CD8-positive, alpha-beta memory T cell (primary cell): ENCODE measurements at places on chromosomes 2 and 18. TPM values are rescaled to one million over a fixed set of nuclear protein-coding genes. Genes with fewer than 3 reads are reported as not detected.

ALLC gene
- total RNA-seq = not detected

DPP4 gene
- total RNA-seq = 14.6 TPM

- no peak for DNase-seq
- H3K4me1 ChIP-seq = no peaks in the 10 kb centered on the region
- no peak overlapping the region for H3K27ac ChIP-seq
- no peaks in the 10 kb centered on the region for H3K27me3 ChIP-seq
Observed at GRCh38 chr2:23484275-23484674, 99.3 kb downstream of the KLHL29 start.

- no peak for DNase-seq
- no peak overlapping the region for H3K27ac ChIP-seq
- H3K36me3 ChIP-seq = no peaks in the 10 kb centered on the region
- H3K27me3 ChIP-seq = no peaks in the 10 kb centered on the region
- no peak overlapping the region for H3K4me3 ChIP-seq
- H3K4me1 ChIP-seq = no peaks in the 10 kb centered on the region
Observed at GRCh38 chr2:217798191-217798590, 204.6 kb downstream of the TNS1 start.

DNA sequence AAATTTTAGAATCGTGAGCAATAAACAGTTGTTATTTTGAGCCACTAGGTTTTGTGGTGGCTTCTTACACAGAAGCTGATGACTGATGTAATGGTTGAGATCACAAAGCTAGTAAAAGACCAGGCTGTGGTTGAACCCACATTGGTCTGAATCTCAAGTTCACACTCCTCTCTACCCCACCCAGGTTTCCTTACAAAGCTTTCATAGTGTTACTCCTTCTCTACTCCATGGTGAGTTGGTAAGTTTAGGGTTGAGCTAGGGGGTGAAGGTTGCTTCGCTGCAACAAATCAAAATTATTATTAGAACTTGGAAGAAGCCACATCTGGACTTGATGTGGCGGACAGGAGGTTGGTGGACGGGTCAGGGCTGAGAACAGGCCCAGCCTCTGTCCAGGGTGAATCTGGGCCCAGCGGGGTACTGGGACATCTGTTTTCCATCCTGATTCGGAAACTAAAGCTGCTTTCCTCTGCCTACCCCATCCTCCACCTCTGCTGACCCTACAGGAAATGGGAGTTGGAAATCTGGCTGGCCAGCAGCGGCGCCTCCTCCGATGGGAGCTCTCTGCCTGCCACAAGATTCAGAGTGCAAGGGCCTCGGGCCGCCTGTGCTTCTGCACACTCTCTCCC, 86.3 kb downstream of the ZFP36L2 start:
- H3K4me3 ChIP-seq = peak overlapping the region; percentile 19
- H3K4me1 ChIP-seq = peaks cover 93% of the 10 kb centered on the region
- no peak for DNase-seq

- peak; percentile 69 for DNase-seq
- H3K4me3 ChIP-seq = peak overlapping the region; percentile 9
- H3K36me3 ChIP-seq = no peaks in the 10 kb centered on the region
- H3K27ac ChIP-seq = no peak overlapping the region
Observed at GRCh38 chr2:105929516-105929915, 184.8 kb downstream of the NCK2 start.

- no peak for DNase-seq
- peaks cover 9% of the 10 kb centered on the region for H3K4me1 ChIP-seq
- peaks cover 27% of the 10 kb centered on the region for H3K36me3 ChIP-seq
- no peak overlapping the region for H3K27ac ChIP-seq
- H3K4me3 ChIP-seq = no peak overlapping the region
Observed at GRCh38 chr2:69935011-69935410, 20.1 kb downstream of the MXD1 start.

GRCh38 chr2:23584054-23584745, 199.2 kb downstream of the KLHL29 start:
- H3K27ac ChIP-seq = no peak overlapping the region
- peak; percentile 24 for DNase-seq
- H3K27me3 ChIP-seq = no peaks in the 10 kb centered on the region
- H3K36me3 ChIP-seq = no peaks in the 10 kb centered on the region
- no peaks in the 10 kb centered on the region for H3K4me1 ChIP-seq
- no peak overlapping the region for H3K4me3 ChIP-seq

GRCh38 chr2:75055142-75055819, 96.8 kb downstream of the POLE4 start:
- H3K4me3 ChIP-seq = no peak overlapping the region
- no peaks in the 10 kb centered on the region for H3K27me3 ChIP-seq
- no peak overlapping the region for H3K27ac ChIP-seq
- H3K4me1 ChIP-seq = no peaks in the 10 kb centered on the region
- H3K36me3 ChIP-seq = no peaks in the 10 kb centered on the region

DNA sequence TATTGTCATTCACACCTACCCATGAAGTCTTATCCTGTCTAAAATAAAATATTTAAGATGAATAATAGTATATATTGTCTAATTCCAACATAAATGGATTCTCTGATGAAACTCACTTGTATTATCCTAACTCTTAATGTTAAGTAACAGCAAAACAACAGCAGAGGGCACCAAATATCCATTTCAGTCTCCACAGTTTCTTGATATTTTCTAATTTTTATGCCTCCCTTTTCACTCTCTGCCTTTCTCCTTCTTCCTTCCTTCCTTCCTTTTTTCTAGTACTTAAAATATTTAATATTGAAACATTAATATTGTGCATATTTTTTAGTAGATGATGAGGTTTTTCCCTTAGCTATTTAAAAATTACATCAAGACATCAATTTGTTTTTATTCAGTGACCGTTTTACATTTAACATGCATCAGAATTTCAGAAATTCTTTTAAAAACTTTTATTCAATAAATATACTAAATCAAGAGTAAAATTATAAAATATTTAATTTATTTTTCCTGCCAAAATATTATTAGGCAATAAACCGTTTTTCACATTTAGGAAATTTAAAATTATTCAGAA, 97.6 kb downstream of the WDR7 start:
- peaks cover 11% of the 10 kb centered on the region for H3K4me1 ChIP-seq
- no peak overlapping the region for H3K27ac ChIP-seq
- no peak for DNase-seq
- no peaks in the 10 kb centered on the region for H3K27me3 ChIP-seq
- no peak overlapping the region for H3K4me3 ChIP-seq

- no peak overlapping the region for H3K4me3 ChIP-seq
- no peaks in the 10 kb centered on the region for H3K27me3 ChIP-seq
- DNase-seq = no peak
- H3K36me3 ChIP-seq = no peaks in the 10 kb centered on the region
Observed at GRCh38 chr2:175310813-175311504, 129.4 kb upstream of the ATP5MC3 start.

DNA sequence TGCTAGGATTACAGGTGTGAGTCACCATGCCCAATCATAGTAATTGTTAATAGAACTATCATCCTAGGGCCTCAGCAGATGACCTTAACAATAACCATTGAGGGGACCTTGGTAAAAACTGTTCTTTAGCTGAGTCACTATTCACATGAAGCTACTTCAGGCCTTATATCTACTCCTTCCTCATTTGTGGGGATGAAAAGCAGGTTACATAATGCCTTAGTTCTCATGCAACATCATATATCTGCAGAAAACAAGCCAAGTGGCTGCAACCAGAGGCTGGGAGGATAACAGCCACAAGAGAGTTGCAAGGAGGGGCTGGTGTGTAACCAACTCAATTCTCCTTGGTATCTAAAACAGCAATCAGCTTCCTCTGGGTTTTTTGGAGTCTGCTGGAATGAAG, 445.4 kb downstream of the NBAS start:
- H3K27ac ChIP-seq = no peak overlapping the region
- no peak overlapping the region for H3K4me3 ChIP-seq
- no peak for DNase-seq
- H3K27me3 ChIP-seq = no peaks in the 10 kb centered on the region
- no peaks in the 10 kb centered on the region for H3K4me1 ChIP-seq
